Stimulated activated CD8-positive, alpha-beta memory T cell treated with anti-CD3 and anti-CD28 coated beads, Interleukin-7, amount 100 ng/mL, for 24 hours (primary cell): ENCODE measurements at places on chromosomes 6 and 20.

DNA sequence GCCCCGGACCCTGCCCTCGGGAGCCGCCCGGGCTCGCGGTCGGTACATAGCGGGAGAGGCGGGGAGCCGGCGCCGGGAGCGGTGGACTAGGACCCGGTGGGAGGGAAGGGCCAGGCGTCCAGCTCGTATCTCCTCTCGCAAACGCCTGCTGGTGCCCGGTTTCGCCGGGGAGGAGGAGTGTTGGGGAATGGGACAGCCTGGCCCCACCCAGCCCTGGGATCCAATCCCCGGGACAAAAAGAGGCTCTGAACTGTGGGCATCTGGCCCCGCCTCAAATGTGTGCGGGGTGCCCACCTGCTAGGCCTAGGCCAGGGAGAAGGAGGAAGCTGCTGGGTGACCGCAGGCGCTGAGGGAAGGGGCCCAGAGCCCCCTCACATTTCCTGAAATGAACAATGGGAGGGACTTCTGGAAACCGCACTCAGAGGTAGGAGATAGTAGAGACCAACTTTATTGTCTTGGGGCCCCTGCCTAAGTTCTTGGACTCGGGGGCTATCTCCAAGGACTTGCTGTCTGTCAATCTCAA, at the start of gene KCNK17:
Gene KCNK17, minus strand, starts transcription at position 147 of the 523 bp plus-strand sequence. Its CDS starts 99 bp downstream, at position 48.
- no peak for DNase-seq

DNA sequence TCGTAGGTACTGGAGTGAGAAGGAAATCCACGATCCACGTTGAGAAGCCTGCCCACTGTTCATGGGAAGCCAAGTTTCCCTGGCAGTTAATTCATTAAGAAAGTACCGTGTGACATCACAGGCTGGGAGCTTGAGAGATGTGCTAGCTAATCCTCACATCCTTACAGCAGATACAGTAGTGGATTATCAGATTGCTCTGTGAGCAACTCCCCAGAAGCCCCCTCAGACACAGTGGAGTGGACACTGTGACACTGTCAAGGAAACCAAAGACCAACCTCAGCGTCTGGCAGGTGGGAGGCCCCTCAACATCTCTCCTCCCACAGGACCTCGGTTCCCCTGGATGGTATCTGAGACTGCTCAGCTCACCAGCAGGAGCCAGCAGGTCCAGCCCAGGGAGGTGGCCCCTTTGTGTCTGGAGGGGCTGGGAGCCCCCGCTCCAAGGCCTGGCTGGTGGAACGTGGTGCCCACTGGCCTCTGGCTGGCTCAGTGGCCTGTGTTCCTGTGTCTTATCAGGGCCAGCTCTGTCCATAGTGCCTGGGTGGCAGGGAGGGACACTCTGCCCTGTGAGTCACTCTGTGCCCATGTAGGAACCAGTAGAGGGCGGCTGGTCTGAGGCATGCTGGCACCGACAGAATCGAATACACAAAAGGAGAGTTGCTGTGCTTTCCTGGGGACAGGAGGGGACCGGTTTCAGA, 7.2 kb downstream of the PYGB start:
- DNase-seq = no peak

GRCh38 chr20:2292416-2293110, 3.2 kb upstream of the TGM3 start:
- DNase-seq = no peak

DNA sequence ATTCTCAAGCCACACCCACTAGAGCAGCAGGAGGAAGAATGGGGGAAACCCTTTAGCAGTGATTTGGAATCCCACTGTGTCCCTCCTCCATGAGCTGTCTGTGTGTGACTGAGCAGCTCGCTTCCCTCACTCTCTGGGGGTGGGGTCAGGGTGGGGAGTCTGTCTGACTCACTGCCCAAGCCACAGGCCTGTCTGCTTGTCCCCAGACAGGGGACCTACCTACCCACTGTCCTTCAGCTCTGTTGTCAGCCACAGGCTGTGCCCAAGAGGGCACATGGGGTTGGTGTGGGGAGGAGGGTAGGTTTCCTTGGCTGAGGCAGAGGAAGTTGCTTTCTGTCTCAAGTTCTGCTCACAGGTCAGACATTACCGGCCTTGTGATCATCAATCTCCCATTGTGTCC, 127.0 kb downstream of the MAFB start:
- no peak for DNase-seq

DNA sequence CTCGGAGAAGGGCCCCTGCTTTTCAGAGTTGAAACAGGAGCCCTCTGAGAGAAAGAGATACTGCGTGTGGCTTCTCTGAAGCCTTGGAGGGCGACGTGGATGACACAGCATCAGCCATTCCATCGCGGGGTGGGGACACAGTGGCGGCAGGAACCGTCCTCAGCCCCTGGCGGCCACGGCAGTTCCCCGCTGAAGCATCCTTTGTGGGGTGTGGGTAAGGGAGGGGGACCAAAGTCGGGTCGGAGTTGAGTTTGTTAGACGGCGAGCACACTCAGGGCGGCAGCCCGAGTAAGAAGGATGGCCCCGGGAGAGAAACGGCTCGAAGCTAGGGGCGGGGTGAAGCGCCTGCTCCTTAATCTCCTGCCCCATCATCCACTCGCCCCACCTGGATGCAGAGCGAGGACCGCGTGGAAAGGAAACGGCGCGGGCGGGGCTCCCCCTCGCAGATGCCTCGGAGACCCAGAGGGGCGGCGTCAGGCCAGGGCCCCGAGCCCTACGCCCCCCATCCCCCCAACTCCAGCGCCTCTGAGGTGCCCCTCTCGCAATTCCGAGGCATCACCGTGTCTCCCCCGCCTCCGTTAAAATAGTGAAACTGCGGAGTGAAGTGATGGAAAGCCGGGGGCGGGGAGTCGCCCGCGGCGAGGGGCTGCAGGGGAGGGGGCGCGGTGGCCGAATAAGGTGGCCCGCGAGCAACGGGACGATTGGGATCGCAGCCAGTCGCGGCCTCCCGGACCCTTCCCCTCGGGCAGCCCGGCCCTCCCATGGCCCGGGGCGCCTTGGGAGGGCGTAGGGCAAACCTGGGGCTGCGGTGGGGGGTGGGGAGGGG, 796 bp upstream of the RREB1 start:
- no peak for DNase-seq

GRCh38 chr6:138278326-138278725, 60.0 kb upstream of the PBOV1 start:
- no peak for DNase-seq

GRCh38 chr6:41176189-41176588, 13.3 kb upstream of the TREM2 start:
- DNase-seq = no peak
